ENCODE measurements at places on chromosomes 5 and 9.

- peak; percentile 50 for DNase-seq
These were observed 69.8 kb upstream of the TNFSF8 start for GRCh38 chr9:115000217-115000639.

- no peak for DNase-seq
These were observed 492.7 kb downstream of the RASEF start for GRCh38 chr9:82570226-82570625.

GRCh38 chr5:80695666-80696065 is 40.9 kb upstream of the DHFR start:
- no peak for DNase-seq

- DNase-seq = no peak
These were observed 38.6 kb downstream of the SPARC start for GRCh38 chr5:151648089-151648488.

GRCh38 chr9:136728548-136729123 is 14.1 kb downstream of the LCN10 start:
- DNase-seq = no peak

- DNase-seq = no peak
These were observed 224.8 kb upstream of the WWC1 start for GRCh38 chr5:168066536-168067208.

- no peak for DNase-seq
These were observed 78.1 kb downstream of the NDUFAF2 start for GRCh38 chr5:61023131-61023530.

All from stimulated activated CD4-positive, alpha-beta T cell treated with anti-CD3 and anti-CD28 coated beads, Interleukin-1b, Interleukin-23, amount 100 ng/mL, for 48 hours (primary cell).